T-helper 1 cell (primary cell): ENCODE measurements at places on chromosomes 11 and 22.
A peak's percentile ranks its signal among the peaks of the same experiment; 100 is the strongest.

DNA sequence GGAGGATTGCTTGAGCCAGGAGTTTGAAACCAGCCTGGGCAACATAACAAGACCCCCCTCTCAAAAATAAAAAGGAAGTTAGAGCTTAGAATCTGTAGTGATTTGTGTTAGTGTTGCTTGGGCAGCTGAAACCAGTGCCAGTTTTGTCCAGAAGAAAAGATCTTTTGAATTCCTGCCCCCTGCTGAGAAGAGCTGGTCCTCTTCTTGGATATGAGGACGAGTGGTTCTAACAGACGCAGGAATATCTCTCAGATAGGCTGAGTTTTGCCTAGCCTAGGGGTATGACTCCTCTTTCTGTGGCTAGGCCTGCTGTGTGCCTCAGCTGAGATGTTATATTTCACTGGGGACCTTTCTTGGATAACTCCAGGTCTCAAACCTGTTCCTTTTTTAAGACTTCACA lies 102.8 kb downstream of the STIM1 start:
- DNase-seq = no peak

DNA sequence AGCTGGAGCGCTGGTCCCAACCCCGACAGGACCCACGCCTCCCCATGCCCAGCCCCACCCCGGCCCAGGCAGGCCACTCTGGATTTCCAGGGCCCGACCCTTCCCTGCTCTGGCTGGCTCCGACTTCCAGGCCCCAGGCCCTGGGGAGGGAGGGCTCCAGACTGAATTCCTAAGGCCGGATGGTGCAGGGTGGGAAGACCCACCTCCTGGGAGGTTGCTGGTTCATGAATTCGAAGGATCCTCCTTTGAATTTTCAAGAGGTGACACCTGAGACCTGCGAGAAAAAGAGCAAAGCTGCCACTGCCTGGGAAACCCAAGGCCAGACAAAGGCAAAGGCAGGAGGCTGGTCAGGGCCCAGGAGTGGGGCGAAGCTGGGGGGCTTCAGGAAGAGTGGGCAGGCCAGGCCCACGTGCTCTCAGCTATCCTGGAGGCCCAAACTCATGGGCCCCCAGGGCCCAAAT lies 47.0 kb upstream of the LINC01488 start:
- no peak for DNase-seq

DNA sequence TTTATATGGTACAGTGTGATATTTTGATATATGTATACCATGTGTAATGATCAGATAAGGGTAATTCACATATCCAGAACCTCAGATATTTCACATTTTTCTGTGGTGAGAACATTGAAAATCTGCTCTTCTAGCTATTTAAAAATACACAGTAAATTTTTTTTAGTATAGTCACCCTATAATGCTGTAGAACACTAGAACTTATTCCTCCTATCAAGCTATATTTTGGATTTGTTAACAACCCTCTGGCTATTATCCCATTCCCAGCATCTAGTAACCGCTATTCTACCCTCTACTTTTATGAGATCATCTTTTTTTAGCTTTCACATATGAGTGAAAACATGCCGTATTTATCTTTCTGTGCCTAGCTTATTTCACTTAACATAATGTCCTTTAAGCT lies 65.5 kb upstream of the SYT9 start:
- DNase-seq = no peak

- no peak for DNase-seq
Measured at GRCh38 chr22:36734171-36735058, 30.9 kb upstream of the CACNG2 start.

- no peak for DNase-seq
Measured at GRCh38 chr11:2460540-2461252, 15.9 kb downstream of the KCNQ1 start.

GRCh38 chr11:65102142-65103095 lies 6.4 kb downstream of the VPS51 start:
- DNase-seq = no peak

- no peak for DNase-seq
Measured at GRCh38 chr22:23216461-23217170, 36.3 kb downstream of the BCR start.

- DNase-seq = no peak
Measured at GRCh38 chr22:20779014-20779817, 5.3 kb downstream of the SERPIND1 start.

GRCh38 chr11:35237860-35238715 lies 99.1 kb downstream of the CD44 start:
- DNase-seq = peak; percentile 76

DNA sequence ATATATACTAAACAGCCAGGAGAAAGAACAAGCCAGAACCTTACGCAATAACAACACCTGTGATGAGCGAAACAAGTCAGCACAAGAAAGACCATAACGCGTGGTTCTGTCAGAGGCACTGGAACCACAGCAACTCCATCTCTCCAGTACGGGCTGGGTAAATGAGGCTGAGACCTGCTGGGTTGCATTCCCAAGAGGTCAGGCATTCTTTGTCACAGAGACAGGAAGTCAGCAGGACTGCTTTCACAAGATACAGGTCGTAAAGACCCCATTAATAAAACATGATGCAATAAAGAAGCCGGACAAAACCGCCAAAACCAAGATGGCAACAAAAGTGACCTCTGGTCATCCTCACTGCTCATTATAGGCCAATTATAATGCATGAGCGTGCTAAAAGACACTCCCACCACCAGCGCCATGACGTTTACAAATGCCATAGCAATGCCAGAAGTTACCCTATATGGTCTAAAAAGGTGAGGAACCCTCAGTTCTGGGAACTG lies 21.7 kb downstream of the TPST2 start:
- no peak for DNase-seq

DNA sequence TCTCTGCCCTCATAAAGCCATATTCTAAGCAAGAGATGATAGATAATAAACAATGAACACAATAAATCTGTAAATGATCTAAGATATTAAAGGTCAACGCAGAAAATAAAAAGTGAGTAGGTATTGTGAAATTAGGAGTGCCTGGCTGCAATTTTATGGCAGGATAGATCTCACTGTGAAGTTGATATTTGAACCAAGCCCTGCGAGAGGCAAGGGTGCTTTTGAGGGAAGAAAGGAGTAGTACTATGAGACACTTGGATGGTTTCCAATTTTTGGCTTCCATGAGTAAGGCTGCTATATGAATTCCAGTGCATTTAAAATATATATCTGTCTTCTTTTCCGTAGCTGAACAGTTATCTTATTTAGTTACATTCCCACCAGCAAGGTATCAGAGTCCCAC lies 720.0 kb upstream of the CNTN5 start:
- no peak for DNase-seq

GRCh38 chr11:316891-317301 lies 3.1 kb downstream of the IFITM1 start:
- DNase-seq = no peak

GRCh38 chr11:45371251-45372115 lies 85.3 kb upstream of the SYT13 start:
- peak; percentile 56 for DNase-seq

DNA sequence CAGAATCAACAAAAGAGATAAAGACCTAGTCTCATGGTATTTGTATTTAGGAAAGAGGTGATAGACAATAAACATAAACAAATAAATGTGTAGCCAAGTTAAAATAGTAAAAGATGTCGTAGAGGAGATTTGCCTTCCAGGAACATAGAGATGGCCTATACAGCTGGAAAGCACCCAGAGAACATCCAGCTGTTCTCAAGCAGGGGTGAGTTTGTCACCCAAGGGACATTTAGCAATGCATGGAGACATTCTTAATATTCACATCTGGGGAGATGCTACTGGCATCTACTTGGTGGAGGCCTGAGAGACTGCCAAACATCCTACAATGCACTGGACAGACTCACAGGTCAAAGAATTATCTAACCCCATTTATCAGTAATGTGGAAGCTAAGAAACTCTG lies 88.3 kb downstream of the C11orf87 start:
- DNase-seq = no peak

DNA sequence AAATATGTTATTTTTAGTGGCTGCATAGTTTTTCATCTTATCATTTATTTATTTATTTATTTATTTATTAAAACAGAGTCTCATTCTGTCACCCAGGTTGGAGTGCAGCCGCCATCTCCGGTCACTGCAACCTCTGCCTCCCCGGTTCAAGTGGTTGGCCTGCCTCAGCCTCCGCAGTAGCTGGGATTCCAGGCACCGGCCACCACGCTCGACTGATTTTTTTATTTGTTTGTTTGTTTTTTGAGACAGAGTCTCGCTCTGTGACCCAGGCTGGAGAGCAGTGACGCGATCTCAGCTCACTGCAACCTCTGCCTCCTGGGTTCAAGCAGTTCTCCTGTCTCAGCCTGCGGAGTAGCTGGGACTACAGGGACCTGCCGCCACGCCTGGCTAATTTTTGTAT lies 262.9 kb upstream of the DDI1 start:
- DNase-seq = no peak

GRCh38 chr11:88297421-88297820 lies 40.1 kb downstream of the CTSC start:
- DNase-seq = no peak

DNA sequence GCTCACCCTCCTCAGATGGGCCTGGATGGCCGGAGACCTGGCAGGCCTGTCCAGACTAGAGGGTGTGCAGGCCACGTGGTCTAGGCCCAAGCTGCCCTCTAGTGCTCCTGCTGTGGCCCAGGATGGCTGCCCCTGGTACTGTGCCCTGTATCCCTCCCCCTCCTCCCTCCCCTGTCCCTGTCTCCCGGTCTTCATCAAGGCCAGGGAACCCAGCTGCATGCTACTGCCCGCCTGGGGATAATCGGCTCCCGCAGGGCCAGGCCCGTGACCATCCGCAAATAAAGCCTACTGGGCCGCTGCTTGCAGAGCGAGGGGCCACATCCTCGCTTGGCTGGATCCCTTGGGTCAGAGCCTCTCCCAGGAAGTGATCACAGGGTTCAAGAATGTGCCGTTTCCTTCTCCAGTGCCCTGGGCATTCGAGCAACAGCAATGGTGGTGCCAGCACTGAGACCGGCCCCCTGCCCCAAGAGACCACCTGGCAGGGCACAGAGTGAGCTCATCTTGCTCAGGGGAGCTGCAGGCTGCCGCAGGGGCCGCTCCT lies 51.1 kb downstream of the WNT7B start:
- no peak for DNase-seq
